HS-5 (cell line): ENCODE measurements at places on chromosomes 2 and 18.

- no peak for DNase-seq
These were observed 6.1 kb upstream of the ICA1L start for GRCh38 chr2:202877699-202878098.

- DNase-seq = no peak
These were observed 1383.5 kb downstream of the DPP10 start for GRCh38 chr2:115825912-115826311.

DNA sequence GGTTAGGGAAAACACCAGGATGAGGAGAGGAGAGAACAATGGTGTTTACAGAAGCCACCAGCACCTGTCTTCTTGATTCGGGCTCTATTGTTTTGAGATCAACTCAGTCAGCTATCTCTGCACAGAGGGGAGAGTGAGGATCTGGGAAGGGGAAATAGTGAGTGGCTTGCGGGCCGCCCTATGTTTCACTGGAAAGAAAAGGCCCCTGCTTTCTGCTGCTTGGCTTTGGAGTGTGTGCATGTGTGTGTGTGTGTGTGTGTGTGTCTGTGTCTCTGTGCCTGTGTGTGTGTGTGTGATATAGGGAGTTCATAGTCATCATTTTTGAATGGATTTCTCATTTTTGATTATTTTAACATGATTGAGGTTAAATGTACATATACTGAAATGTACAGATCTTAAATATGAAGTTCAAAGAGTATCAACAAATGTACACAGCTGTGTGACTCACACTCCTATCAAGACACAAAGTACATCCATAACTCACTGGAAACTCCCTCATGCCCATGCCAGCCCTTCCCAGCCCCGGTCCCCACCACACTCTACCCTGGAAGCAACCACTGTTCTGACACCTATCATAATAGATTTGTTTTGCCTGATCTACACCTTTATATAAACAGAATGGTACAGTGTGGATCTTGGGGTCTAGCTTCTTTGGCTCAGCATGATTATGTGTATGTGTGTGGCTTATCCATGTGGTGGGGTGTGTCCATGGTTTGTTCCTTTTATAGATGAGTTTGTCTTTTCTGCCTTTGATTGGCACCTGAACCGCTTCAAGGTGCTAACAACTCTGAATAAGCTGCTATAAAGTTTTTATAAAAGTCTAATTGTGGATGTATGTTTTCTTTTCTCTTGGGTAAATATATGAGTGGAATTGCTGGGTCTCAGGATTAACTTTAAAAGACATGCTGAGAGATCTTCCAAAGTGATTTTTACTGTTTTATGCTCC lies 258.3 kb downstream of the SETBP1 start:
- no peak for DNase-seq

DNA sequence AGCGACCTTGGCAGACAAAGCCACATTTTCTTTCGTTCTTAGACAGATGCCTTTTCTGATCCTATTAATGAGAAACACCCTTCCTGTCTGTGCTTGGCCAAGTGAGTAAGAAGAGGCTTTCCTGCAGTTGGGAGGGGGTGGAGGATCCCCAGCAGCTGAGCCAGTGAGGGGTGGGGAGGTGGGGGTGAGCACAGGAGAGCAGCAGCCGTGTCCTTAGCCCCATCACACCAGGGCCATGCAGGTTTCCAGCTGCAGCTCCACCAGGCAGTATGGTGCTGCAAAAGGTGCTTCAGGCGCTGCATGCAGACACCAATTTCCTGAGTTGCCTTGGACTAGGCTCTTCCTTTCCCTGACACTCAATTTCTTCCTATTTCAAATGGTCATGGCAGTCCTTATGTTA lies 123.3 kb upstream of the SIX2 start:
- DNase-seq = no peak

GRCh38 chr2:136323935-136324334 lies 206.0 kb upstream of the CXCR4 start:
- no peak for DNase-seq
